ENCODE measurements at places on chromosomes 4 and X.

DNA sequence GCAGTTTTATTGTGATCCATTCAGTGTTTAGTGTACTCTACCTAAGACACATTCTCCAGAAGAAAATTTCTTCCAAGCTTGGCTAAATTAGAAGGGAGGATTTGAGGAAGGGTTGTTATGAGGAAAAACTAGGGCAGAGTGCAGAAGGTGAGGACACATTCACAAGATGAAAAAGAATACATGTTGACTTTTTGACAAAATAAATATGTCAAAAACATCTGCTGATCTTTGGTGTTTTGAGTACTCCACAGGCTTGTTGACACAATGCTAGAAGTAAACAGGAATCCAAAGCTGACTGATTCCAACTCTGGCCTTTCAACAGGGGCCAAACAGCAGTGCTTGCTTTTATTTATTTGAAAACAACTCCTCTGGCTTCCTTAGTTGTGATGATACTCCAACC lies 125.8 kb upstream of the SLC7A11 start:
- no peak for DNase-seq

- DNase-seq: no peak
Measured at GRCh38 chr4:113293043-113293560, 243.6 kb downstream of the ANK2 start.

DNA sequence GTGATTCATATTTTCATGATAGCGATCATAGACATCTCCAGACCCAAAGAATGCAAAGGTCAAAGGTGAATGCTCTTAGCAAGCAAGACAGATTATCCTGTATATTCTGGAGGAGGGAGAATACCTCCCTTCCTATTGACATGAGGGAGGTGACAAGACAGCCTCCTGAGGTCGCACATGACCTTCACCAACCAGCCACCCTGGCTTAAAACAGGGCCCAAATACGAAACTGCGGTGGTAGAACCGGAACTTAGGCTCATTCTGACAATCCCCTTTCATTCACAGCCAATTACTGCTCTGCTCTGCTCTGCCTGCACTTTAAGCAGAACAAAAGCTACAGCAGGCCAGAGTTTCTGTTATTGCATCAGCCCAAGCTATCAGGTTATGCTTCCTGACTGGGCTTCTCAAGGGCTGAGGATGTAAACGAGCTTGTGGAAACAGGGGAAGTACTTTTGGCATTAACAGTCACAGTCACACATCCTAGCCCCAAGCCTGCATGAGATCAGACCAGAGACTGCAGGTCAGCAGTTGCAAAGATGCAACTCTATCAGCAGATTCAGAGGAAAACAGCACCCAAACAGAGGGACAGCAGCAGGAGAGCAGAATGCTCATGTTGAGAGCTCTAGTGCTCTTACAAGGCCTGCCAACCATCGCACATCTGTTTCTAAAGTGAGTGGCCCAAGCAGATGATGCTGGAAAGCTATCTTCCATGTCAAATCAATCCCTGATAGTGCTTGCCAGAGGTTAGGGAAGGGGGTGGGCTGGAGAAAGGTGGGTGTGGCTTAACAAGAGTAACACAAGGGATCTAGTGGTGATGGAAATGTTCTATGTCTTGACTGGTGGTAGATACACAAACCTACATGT lies 51.3 kb upstream of the MAP3K15 start:
- peak; percentile 8 for DNase-seq

GRCh38 chr4:18636001-18636585 lies 614.5 kb upstream of the LCORL start:
- DNase-seq: no peak

DNA sequence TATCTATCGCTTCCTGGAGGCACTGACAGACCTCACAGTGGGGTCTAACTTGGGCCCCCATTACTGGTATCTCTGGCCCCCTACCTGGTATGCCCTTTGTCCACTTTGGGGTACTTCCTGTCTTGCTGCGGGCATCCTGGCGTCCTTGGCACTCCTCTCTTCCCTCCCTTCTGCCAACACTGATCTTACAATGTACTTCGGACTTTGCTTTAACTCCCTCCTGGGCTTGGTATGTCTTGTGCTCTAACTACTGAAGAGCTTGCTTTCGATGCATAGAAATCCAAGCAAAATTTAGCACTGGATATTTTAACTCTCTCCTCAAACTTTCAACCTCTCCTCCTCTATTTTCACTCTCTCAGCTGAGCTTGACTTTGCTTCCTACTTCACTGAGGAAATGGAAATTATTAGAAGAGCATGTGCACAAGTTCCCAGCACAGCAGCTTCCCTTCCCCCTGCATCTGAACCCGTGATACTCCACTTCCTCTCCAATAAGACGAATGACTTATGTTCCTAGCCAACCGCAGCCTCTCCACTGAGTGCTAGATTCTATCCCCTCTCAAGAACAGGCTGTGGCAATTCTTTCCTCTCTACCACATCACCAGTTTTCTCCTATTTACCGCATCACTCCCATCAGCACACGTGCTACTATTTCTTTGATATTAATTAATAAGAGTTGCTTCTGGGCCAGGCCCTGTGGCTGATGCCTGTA lies 52.9 kb downstream of the SUPT20HL2 start:
- DNase-seq: peak; percentile 20

GRCh38 chrX:123983240-123983639 lies 21.7 kb downstream of the STAG2 start:
- DNase-seq: no peak

GRCh38 chr4:131258361-131258760 lies 1890.7 kb upstream of the PCDH10 start:
- no peak for DNase-seq

DNA sequence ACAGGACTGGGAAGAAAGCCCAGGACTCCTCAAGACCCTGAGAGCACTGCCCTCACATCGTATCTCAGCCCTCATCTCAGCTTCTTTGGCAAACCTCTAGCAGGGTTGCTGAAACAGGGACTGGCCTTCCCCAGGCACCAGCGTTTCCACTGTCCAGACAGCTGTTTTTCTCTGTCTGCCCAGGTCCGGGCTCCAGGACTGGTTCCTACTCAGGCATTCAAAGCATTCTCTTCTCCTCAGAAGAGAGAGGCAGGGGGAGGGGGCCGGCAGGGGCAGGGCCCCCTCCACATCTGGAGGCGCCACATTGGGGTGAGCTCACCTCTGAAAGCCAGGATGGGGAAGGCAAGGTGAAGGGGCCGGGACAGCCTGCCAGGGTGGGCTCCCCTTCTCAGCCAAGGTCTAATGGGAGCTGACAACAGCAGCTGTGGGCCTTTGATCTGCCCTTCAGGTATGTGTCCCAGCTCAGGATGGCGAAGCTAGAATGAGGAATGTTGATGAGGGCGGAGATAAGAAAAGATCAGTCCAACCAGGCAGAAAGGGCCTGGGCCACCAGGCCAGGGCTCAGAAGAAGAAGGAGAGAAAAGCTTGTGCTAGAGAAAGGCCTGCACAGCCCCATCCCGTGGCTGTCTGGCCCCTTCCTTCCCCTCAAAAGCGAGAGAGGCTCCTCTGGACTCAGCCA lies 60.4 kb downstream of the PJA1 start:
- DNase-seq: no peak

DNA sequence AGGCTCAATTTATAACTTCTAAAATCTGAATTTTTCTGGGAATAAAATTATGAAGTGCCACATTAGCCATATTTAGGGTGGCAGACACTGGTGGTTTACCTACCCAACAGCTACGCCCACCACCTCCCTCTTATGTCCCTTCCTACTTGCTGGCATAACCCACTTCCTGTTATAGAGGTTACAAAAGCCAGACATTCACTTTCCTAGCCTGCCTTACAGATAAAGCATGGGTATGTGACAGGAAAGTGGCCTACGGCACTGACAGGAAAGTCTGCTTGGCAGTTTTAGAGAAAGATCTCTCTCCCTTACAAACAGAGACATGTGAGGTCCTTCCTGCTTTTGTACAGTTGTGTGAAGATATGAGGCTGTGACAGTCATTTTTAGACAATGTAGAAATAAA lies 12.4 kb downstream of the DDX53 start:
- DNase-seq: no peak

- DNase-seq: no peak
Measured at GRCh38 chr4:83232082-83232481, 52.5 kb downstream of the COQ2 start.
